ENCODE measurements at places on chromosomes 6 and 20.

- DNase-seq, result peak; percentile 67
- no peaks in the 10 kb centered on the region for H3K27me3 ChIP-seq
- no peaks in the 10 kb centered on the region for H3K36me3 ChIP-seq
- H3K4me3 ChIP-seq, result no peak overlapping the region
These were observed 3.3 kb upstream of the ZNF337 start for GRCh38 chr20:25699914-25700313.

DNA sequence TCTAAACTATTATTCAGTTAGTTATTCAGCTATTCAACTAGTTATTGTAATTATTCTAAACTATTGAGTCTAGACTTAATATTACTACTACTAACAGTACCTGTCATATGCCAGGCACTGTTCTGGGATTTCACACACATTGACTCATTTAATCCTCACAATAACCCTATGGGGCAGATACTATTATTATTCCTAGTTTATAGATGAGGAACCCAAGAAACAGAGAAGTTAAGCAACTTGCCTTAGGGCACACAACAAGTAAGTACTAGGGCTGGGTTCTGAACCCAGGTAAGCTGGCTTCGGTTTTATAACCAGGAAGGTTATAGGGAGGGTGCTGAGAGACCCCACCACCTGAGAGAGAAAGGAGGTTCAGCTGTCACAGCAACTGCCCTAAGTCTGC lies 7.8 kb downstream of the TEAD3 start:
- H3K27ac ChIP-seq, result no peak overlapping the region
- no peaks in the 10 kb centered on the region for H3K36me3 ChIP-seq
- no peak overlapping the region for H3K4me3 ChIP-seq

DNA sequence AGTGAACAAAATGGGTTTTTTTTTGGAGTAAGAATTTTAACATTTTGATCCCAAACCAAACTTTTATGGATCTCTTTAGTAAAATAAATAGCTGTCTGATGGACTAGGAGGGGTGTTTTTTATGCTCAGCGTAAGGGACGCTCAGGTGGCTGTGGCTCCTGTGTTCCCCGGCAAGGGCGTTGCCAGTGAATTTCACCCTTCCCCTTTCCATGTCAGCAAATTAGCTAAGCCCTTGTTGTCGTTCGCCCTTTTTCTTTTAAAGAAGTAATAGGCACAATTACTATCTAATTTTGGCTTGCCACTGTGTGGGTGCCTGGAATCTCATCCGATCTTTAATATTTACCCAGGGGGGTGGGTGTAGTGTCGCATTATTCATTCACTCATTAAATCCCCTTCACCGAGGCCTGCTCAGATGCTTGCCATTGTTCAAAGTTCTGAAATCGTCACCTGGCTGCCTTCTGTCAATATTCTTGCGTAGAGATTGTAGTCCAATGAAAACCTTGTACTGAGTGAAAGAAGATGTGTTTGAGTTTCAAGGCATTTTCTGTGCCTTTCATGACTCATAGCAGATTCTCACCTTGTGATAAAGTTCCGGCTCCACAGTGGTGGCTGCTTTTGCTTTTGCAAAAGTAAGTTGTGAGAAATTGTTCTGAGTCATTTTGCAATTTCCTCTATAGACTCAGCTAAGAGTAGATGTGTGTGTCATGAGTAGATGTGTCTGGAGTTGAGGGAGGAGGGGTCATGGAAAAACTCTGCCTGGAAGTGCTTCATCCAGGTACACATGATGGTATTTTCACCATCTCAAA lies 40.0 kb upstream of the CLDN20 start:
- DNase-seq, result peak; percentile 47
- H3K36me3 ChIP-seq, result no peaks in the 10 kb centered on the region
- no peak overlapping the region for H3K27ac ChIP-seq
- no peak overlapping the region for H3K4me3 ChIP-seq
- H3K27me3 ChIP-seq, result no peaks in the 10 kb centered on the region

DNA sequence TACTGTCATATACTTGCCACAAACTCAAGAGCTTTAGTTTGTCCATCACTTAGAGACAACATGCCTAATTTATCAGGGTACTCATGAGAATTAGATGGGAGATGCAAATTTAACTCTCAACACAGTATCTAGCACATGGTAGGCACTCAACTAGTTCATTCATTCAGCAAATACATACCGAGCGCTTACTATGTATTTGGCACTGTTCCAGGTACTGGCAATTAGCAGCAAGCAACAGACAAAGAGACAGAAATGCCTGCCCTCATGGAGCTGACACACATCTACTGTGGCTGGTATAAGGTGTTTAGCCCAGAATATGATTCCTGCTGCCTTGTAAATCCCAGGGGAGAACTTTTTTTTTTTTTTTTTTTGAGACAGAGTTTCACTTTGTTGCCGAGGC lies 4.8 kb downstream of the MICAL1 start:
- DNase-seq, result no peak
- H3K27ac ChIP-seq, result no peak overlapping the region
- H3K27me3 ChIP-seq, result no peaks in the 10 kb centered on the region

GRCh38 chr6:110687326-110687725 lies 127.9 kb downstream of the CDK19 start:
- no peaks in the 10 kb centered on the region for H3K27me3 ChIP-seq
- H3K4me3 ChIP-seq, result no peak overlapping the region
- H3K4me1 ChIP-seq, result peaks cover 24% of the 10 kb centered on the region
- no peak overlapping the region for H3K27ac ChIP-seq

- H3K4me3 ChIP-seq, result no peak overlapping the region
- DNase-seq, result peak; percentile 63
- H3K4me1 ChIP-seq, result no peaks in the 10 kb centered on the region
- H3K36me3 ChIP-seq, result no peaks in the 10 kb centered on the region
- H3K27ac ChIP-seq, result no peak overlapping the region
These were observed 7.6 kb upstream of the DEFB129 start for GRCh38 chr20:219290-220115.

DNA sequence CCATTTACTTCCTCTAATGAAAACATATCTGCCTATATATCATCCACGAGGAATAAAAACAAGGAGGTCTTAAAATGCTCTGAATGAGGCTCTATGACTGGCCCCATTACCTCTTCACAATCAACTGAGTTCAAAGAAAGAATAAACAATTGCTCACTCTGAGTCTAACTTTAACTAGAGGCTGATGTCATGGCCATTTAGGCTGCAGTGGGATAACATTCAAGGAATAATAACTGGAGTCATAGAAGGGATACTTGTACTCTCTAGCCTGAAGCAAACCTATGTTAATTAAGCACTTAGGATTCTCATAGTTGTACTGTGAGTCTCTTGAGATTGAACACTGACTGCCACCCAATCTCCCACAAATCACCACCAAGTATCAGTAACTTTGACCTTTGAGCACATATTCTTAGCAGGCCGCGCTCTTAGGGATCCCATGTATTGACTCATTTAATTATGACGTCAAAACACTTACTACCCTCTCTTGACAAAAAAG lies 70.2 kb downstream of the PERP start:
- no peaks in the 10 kb centered on the region for H3K36me3 ChIP-seq
- no peak overlapping the region for H3K4me3 ChIP-seq
- DNase-seq, result no peak
- no peaks in the 10 kb centered on the region for H3K27me3 ChIP-seq
- no peaks in the 10 kb centered on the region for H3K4me1 ChIP-seq

DNA sequence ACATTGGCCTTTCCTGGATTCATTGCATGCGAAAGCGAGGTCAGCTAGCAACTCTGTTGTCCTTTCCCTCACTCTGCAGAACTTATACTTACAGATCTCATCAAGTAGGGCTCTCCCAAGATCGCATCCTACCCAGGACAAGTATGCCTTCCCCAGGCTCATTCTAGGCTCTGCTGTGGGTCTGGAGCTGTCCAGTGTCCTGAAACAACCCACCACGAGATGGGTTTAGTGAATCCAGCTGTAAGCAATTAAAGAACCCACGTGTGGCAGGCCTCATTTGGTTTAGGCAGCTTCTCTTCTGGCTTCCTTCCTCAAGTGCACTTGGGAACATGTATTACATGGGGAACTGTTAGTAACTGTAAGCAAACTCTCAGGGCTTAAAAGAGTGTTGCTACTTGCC lies 406.5 kb upstream of the CHD6 start:
- H3K36me3 ChIP-seq, result no peaks in the 10 kb centered on the region
- H3K27ac ChIP-seq, result no peak overlapping the region
- no peak overlapping the region for H3K4me3 ChIP-seq
- H3K27me3 ChIP-seq, result no peaks in the 10 kb centered on the region
- no peaks in the 10 kb centered on the region for H3K4me1 ChIP-seq

GRCh38 chr6:30075094-30075789 lies at the start of gene RNF39:
Gene RNF39, minus strand, starts transcription at chr6:30075769. Its CDS starts 184 bp downstream, at chr6:30075585.
- DNase-seq, result no peak
- H3K27me3 ChIP-seq, result peaks cover 96% of the 10 kb centered on the region
- peaks cover 32% of the 10 kb centered on the region for H3K4me1 ChIP-seq

DNA sequence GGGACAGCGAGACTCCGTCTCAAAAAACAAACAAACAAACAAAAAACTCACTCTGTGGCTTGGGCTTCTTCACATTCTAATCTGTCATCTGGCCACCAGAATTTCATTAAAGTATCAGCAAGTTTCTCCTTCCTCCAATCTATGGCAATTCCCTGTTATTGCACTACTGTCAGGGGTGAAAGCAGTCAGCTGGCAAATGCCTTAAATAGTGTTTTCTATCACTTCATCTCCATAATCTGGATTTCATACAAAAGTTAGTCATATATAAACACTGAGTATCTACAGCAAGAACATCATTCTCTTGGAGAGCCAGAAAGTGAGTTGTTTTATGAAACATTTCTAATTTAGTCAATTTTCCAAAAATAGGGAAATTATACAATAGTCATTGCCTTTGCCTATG lies 56.1 kb downstream of the PHACTR3 start:
- no peak overlapping the region for H3K27ac ChIP-seq
- DNase-seq, result no peak
- H3K27me3 ChIP-seq, result no peaks in the 10 kb centered on the region

- no peak overlapping the region for H3K27ac ChIP-seq
- DNase-seq, result peak; percentile 46
- H3K27me3 ChIP-seq, result no peaks in the 10 kb centered on the region
These were observed 67.3 kb downstream of the ATP9A start for GRCh38 chr20:51700809-51701285.

DNA sequence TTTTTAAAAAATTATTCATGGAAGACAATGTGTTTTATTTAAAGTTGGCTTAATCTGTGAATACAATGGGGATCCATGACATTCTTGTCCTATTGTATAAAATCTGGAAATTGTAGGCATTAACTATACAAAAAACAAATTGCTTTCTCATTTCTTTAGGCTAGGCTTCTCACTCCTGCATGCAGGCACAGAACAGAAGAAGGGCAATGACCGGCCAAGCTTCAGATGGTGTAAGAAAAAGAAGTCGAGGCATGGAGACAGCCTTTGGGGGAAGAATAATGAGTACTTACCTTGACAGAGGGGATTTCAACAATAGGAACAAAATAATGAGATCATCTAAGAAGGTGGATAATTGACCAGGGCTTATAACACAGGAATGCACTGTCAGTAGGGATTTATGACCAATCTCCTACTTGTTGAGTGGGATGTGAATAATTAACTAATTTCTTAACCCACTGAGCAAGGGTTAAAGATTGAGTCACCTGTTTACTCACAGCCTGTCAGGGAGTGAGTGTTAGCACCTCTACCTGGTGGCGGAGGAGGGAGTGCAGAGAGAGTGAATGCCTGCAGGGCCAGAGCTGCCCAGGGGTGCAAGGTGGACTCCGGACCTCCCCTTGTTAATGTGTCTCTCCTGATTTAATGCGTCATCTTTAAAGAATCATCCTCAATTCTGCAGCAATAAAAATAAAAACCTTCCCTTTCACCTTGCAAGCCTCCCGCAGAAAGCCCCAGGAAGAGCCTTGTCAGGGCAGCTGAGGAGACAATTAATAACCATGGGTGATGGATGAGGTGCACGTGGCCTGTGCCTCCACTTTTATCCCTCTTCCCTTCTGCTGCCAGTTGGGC lies 3.9 kb downstream of the SLC22A2 start:
- peaks cover 4% of the 10 kb centered on the region for H3K27me3 ChIP-seq
- H3K4me1 ChIP-seq, result no peaks in the 10 kb centered on the region
- H3K27ac ChIP-seq, result no peak overlapping the region

DNA sequence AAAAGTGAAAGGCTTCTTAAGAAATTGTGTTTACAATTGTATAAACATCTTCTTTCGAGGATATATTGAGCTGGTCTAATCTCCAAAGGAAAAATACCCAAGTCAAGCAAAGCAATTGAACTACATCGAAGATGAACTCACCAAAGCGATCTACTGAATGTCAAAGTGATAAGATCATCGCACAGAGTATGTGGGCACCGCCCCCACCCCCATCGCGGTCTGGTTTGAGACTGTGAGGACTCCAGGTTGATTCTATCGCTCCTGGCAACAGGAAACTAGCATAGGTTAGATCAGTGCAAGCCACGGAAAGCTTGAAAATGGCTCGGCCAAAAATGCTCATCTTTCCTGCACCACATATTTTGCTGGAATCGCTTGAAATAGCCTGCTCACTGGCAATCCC lies 133.2 kb upstream of the RPS6KA2 start:
- no peak overlapping the region for H3K27ac ChIP-seq
- H3K36me3 ChIP-seq, result no peaks in the 10 kb centered on the region
- H3K4me3 ChIP-seq, result no peak overlapping the region
- H3K4me1 ChIP-seq, result peaks cover 7% of the 10 kb centered on the region
